ENCODE measurements at places on chromosomes 6 and 20.

GRCh38 chr6:35432291-35432690 is 19.8 kb upstream of the FANCE start:
- no peak for DNase-seq

DNA sequence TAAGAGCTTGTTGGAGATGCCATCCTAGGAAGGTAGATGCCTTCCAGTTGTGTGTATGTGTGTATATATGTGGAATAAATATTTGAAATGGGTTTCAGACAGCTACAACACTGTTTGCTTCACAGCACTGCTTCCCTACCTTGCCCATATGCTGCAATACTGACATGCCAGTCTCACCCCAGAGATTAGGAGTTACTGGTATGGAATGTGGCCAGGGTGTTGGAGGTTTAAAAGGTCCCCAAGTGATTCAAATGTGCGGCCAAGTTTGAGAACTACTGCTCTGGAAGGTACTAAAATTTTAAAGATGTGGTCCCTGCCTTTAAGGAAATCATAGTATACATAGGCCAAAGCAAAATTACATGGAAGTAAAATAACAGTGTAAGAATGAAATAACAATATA is 39.5 kb downstream of the BCKDHB start:
- DNase-seq, result no peak

GRCh38 chr6:835476-836160 is 142.7 kb upstream of the EXOC2 start:
- DNase-seq, result no peak

DNA sequence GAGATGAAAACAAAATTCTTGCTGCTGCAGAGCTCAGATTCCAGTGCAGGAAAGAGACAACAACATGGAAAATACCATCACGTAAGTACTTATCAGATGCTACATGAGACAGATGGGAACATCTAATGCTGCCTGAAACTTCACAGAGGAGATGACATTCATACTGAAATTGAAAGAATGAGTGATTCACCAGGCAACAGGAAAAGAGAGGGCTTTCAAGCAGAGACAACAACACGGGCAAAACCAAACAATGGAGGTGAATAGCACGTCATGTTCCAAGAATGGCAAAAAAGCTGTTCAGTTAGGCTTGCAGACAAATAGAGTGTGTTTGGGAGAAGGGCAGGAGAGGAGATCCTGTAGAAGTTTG is 39.3 kb downstream of the GTF2H5 start:
- no peak for DNase-seq

DNA sequence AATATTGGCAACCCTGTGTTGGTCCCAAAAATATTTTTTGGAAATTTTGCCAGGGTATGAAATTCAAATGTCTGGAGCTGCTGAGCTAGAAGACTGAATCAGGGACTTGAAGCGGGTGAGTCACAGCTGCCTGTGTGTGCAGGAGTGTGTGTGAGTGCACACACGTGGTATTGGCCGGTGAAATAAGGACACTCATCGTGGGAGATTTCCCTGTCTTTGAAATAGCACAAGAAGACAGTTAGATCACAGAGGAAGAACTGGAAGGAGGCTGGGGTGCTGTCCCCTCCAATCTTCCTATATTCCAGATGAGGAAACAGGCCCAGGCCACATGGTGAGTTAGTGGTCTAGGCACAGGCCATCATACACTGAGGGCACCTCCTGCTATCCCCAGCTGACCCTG is 123.8 kb upstream of the MLN start:
- DNase-seq, result no peak

DNA sequence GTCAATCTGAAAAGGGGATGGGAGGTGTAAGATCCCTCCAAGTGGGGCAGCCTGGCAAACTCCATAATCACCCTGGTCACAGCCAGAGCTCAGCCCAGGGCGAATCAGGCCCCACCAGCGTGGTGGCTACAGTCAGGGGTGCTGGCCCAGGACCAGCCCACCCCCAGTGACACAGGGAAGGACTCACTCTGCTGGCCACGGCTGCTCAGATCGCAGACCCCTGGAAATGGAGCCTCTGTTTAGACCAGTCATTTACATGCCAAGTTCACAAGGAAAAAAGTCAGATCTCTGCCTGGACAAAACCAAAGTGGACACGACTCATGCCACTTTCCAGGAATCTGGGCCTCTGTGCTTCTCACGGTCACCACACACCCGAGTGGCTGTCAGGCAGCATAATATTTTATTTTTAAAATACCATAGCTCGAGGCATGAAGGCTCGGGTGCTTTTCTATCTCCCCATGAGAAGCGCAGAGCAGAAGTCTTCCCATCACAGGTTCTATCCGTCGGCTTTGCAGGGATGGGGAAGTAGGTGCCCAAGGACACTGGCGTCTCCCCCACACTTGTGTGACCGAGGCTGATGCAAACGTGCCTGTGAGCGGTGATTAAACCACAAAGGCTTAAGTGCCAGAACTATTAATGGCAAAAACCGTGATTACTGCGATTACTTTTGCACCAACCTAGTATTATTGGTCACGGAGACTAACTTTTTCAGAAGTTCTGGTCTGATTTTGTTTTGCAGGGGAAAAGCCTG is 13.0 kb downstream of the PXDC1 start:
- no peak for DNase-seq

- no peak for DNase-seq
These were observed 598.8 kb downstream of the RNF144B start for GRCh38 chr6:18985996-18986395.

All from hypothalamus (tissue), 51 donors.